Epithelial cell of umbilical artery (primary cell): ENCODE measurements at places on chromosomes 2 and 18. TPM values are rescaled to one million over a fixed set of nuclear protein-coding genes. Genes with fewer than 3 reads are reported as not detected.

The ZBTB7C gene
- not detected in 2 replicates for total RNA-seq

The TUBA4B gene
- total RNA-seq: not detected in 2 replicates

The CLEC4F gene
- 0.15 TPM in 1 of 2 replicates, not detected in the other for total RNA-seq

The IL36G gene
- total RNA-seq: not detected in 2 replicates

The DSG4 gene
- total RNA-seq: not detected in 2 replicates

The TDRD15 gene
- total RNA-seq: under 0.01 TPM in 1 of 2 replicates, not detected in the other

The CD207 gene
- under 0.01 and 0.30 TPM in 2 replicates for total RNA-seq

The POMC gene
- total RNA-seq: 1.3 and 3.5 TPM in 2 replicates

The DYSF gene
- total RNA-seq: 39.3 and 75.1 TPM in 2 replicates

The NBAS gene
- 67.6 and 97.8 TPM in 2 replicates for total RNA-seq

The CHRNA1 gene
- 0.97 and 1.8 TPM in 2 replicates for total RNA-seq

The ITGB6 gene
- total RNA-seq: under 0.01 TPM in 1 of 2 replicates, not detected in the other

The NTSR2 gene
- not detected in 2 replicates for total RNA-seq

The CRYGD gene
- not detected in 2 replicates for total RNA-seq

The GRHL1 gene
- total RNA-seq: 1.1 and 1.3 TPM in 2 replicates

The KLF7 gene
- total RNA-seq: 11.9 and 12.0 TPM in 2 replicates

The EVA1A gene
- total RNA-seq: 138 and 184 TPM in 2 replicates

The PLEKHB2 gene
- total RNA-seq: 117 and 162 TPM in 2 replicates

The DYNAP gene
- not detected in 2 replicates for total RNA-seq

The GPD2 gene
- total RNA-seq: 54.9 and 77.1 TPM in 2 replicates

The SETBP1 gene
- total RNA-seq: 4.1 and 6.2 TPM in 2 replicates

The GRB14 gene
- total RNA-seq: 4.5 and 11.9 TPM in 2 replicates

The SMC6 gene
- total RNA-seq: 32.8 and 51.2 TPM in 2 replicates

The POTEC gene
- total RNA-seq: not detected in 2 replicates

The SERPINB3 gene
- total RNA-seq: not detected in 2 replicates

The C2orf15 gene
- total RNA-seq: not detected in 2 replicates

The RAMP1 gene
- total RNA-seq: not detected in 2 replicates

The ANKRD44 gene
- total RNA-seq: 2.6 and 3.6 TPM in 2 replicates

The SOX11 gene
- total RNA-seq: under 0.01 TPM in 2 replicates

The TLX2 gene
- total RNA-seq: not detected in 2 replicates

The GALNT3 gene
- 0.32 TPM in 1 of 2 replicates, not detected in the other for total RNA-seq

The BCL2 gene
- 1.6 and 2.0 TPM in 2 replicates for total RNA-seq

The ACVR1C gene
- under 0.01 and 0.15 TPM in 2 replicates for total RNA-seq

The TWSG1 gene
- 90.9 and 125 TPM in 2 replicates for total RNA-seq

The ALPP gene
- not detected in 2 replicates for total RNA-seq

The DGUOK gene
- total RNA-seq: 48.2 and 62.7 TPM in 2 replicates

The GTF3C2 gene
- 20.4 and 27.3 TPM in 2 replicates for total RNA-seq

The SLC16A14 gene
- total RNA-seq: 0.32 and 0.46 TPM in 2 replicates

The PTPRM gene
- 34.4 and 37.2 TPM in 2 replicates for total RNA-seq

The NEB gene
- 0.32 and 0.46 TPM in 2 replicates for total RNA-seq

The IL36RN gene
- total RNA-seq: not detected in 2 replicates

The ARHGAP25 gene
- total RNA-seq: 0.32 and 1.4 TPM in 2 replicates

The NAT8 gene
- total RNA-seq: not detected in 2 replicates

The IL1F10 gene
- total RNA-seq: not detected in 2 replicates

The PRSS56 gene
- not detected in 2 replicates for total RNA-seq

The MSTN gene
- total RNA-seq: not detected in 2 replicates

The CIB4 gene
- total RNA-seq: not detected in 2 replicates

The RAB27B gene
- 0.32 and 0.46 TPM in 2 replicates for total RNA-seq

The MYO3B gene
- under 0.01 TPM in 1 of 2 replicates, not detected in the other for total RNA-seq

The CABYR gene
- 1.3 and 2.9 TPM in 2 replicates for total RNA-seq
